Skin of body (tissue), 3 donors: ENCODE measurements at places on chromosomes 6 and 20.

- DNase-seq = no peak
Observed at GRCh38 chr6:29666826-29667130, 9.9 kb downstream of the MOG start.

GRCh38 chr20:44576297-44576696 is 6.1 kb upstream of the PKIG start:
- no peak for DNase-seq

GRCh38 chr20:39458452-39458851 is 496.3 kb downstream of the DHX35 start:
- DNase-seq = no peak

DNA sequence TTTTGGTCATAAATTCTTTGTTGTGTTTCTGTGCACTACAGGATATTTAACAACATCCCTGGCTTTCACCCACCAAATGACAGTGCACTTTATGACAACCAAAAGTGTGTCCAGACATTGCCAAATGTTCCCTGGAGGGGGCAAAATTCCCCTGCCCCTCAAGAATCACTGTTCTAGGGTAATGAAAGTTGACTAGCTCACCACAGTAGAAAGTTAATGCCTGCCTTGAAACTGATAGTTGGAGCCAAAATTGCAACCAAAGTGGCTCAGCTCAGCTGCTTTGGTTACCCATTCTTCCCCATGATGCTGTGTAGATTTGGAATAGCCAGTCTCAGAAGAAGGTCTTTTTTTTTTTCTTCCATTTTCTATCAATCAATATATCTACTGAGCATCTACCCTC is 150.6 kb downstream of the RALGAPA2 start:
- no peak for DNase-seq

DNA sequence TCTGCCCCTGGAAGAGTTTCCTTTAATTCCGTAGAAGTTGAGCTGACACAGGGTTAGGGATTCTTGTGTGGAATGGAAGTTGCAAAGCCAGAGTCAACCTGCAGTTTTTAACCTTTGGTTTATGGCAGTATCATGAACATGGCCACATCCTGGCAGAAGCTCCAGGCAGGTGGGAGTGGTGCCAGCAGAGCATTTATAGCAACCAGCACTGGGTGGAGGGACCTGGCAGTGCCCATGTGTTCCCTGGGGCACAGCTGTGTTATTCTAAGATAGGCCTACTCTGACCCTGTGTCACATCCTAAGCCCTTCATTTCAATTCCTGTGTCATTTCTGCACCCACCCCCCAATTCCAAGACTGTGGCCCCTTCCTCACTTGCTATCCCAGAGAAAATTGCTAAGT is 26.1 kb upstream of the ZNF831 start:
- no peak for DNase-seq
